ENCODE measurements at places on chromosomes 3 and 15. TPM values are rescaled to one million over a fixed set of nuclear protein-coding genes. Genes with fewer than 3 reads are reported as not detected.

Gene PLA2G4E
- total RNA-seq: not detected

Gene LRRC58
- 31.9 TPM for total RNA-seq

Gene EXD1
- total RNA-seq: not detected

Gene THPO
- total RNA-seq: not detected

Gene UROC1
- not detected for total RNA-seq

Gene CHP1
- 127 TPM for total RNA-seq

Gene NRG4
- not detected for total RNA-seq

Gene DPPA4
- not detected for total RNA-seq

Gene GOLGA8R
- total RNA-seq: 1.0 TPM

Gene GPR160
- total RNA-seq: 13.2 TPM

Gene ZNF620
- total RNA-seq: 10.8 TPM

Gene PLSCR2
- total RNA-seq: 0.62 TPM

Gene GMNC
- total RNA-seq: 0.38 TPM

Gene LHFPL4
- total RNA-seq: not detected

Gene SH2D7
- total RNA-seq: not detected

Gene ZCWPW2
- not detected for total RNA-seq

Gene UNC13C
- 0.21 TPM for total RNA-seq

Gene ZKSCAN7
- total RNA-seq: 5.3 TPM

Gene AADAC
- not detected for total RNA-seq

Gene KPNA4
- total RNA-seq: 34.4 TPM

Gene USP50
- total RNA-seq: 0.41 TPM

Gene SLC12A8
- 13.6 TPM for total RNA-seq

Gene TMED3
- 132 TPM for total RNA-seq

Gene ATP6V1A
- total RNA-seq: 43.4 TPM

Gene CDCP1
- 82.0 TPM for total RNA-seq

Gene IL5RA
- not detected for total RNA-seq

Gene THRB
- 2.0 TPM for total RNA-seq

Gene SLC28A1
- total RNA-seq: 0.17 TPM

Gene HMG20A
- total RNA-seq: 22.3 TPM

Gene C15orf39
- total RNA-seq: 26.8 TPM

Gene KY
- total RNA-seq: 0.04 TPM

Gene CACNA2D3
- total RNA-seq: 0.17 TPM

Gene SLC9A9
- total RNA-seq: 3.0 TPM

Gene SNTN
- total RNA-seq: not detected

Gene GALNT15
- not detected for total RNA-seq

Gene AEN
- total RNA-seq: 78.2 TPM

Gene PLIN1
- not detected for total RNA-seq

Gene FSTL1
- total RNA-seq: 142 TPM

Gene GOLGA8J
- not detected for total RNA-seq

Gene C3orf85
- total RNA-seq: not detected

Gene DPP8
- total RNA-seq: 27.2 TPM

Gene ZNF660
- total RNA-seq: 2.3 TPM

Gene RFT1
- total RNA-seq: 18.6 TPM

Gene ECE2
- total RNA-seq: not detected

Gene P3H2
- total RNA-seq: 27.8 TPM

Gene PSTPIP1
- total RNA-seq: 0.89 TPM

Gene ETV5
- 43.1 TPM for total RNA-seq

Gene MED12L
- 1.3 TPM for total RNA-seq

Gene STRA6
- 1.8 TPM for total RNA-seq

Gene ZNF609
- total RNA-seq: 19.0 TPM

Gene ARNT2
- total RNA-seq: 22.9 TPM

Gene BLM
- 5.0 TPM for total RNA-seq

Gene WNT5A
- total RNA-seq: 10.7 TPM

Gene HGD
- total RNA-seq: 0.88 TPM

Gene HIGD2B
- total RNA-seq: not detected

Gene MYLK
- total RNA-seq: 48.9 TPM
